Psoas muscle (tissue), 8 donors: ENCODE measurements at places on chromosomes 6 and 20. TPM values are rescaled to one million over a fixed set of nuclear protein-coding genes. Genes with fewer than 3 reads are reported as not detected.

- H3K4me1 ChIP-seq = peaks cover 4% of the 10 kb centered on the region
- peak overlapping the region; percentile 46 for H3K27ac ChIP-seq
- peaks cover 87% of the 10 kb centered on the region for H3K36me3 ChIP-seq
- no peak overlapping the region for H3K4me3 ChIP-seq
- DNase-seq = no peak
Observed at GRCh38 chr6:35620706-35621105, 68.0 kb downstream of the FKBP5 start.

GRCh38 chr20:47736570-47737152 lies 48.6 kb downstream of the SULF2 start:
- no peak for DNase-seq
- H3K4me1 ChIP-seq = no peaks in the 10 kb centered on the region
- no peak overlapping the region for H3K27ac ChIP-seq
- H3K27me3 ChIP-seq = no peaks in the 10 kb centered on the region

DNA sequence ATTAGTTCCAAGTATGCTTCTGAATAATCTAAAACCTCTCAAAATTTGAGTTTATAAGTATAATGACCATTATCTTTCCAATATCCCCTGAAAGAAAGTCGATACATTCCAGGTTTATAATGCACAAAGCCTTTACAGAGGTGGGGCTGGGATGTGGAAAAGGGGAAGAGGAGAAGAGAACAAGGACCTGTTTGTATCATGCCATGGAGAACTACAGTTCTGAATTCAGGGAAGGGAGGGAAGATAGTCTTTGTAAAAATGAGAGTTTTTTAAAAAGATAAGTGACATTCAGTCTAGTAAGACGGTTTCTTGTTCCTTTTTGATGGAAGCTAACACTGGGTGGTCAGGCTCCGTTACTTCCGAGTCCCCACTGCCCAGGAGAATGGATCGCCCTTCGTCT lies 26.1 kb downstream of the ZBTB2 start:
- H3K36me3 ChIP-seq = no peaks in the 10 kb centered on the region
- H3K4me3 ChIP-seq = no peak overlapping the region
- no peak overlapping the region for H3K27ac ChIP-seq
- peaks cover 5% of the 10 kb centered on the region for H3K4me1 ChIP-seq
- H3K27me3 ChIP-seq = no peaks in the 10 kb centered on the region

DNA sequence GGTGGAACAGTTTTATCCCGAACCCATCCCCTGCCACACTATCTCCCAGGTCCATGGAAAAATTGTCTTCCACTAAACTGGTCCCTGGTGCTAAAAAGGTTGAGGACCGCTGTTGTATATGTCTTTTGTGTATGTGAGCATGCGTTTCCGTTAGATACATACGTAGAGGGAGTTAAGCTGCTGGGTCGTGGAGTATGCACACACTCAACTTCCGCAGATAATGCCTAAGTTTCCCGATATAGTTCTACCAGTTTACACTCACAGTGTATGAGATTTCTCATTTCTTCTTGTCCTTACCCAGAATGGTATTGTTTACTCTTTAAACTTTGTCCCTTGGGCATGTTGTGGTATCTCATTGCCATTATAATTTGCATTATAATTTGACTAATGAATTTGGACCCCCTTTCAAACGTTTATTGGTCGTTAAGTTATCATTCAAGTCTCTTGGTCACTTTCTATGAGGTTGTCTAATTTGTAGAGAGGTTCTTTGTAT lies 50.5 kb upstream of the SCAF8 start:
- peaks cover 2% of the 10 kb centered on the region for H3K27me3 ChIP-seq
- no peak overlapping the region for H3K4me3 ChIP-seq
- H3K36me3 ChIP-seq = no peaks in the 10 kb centered on the region

DNA sequence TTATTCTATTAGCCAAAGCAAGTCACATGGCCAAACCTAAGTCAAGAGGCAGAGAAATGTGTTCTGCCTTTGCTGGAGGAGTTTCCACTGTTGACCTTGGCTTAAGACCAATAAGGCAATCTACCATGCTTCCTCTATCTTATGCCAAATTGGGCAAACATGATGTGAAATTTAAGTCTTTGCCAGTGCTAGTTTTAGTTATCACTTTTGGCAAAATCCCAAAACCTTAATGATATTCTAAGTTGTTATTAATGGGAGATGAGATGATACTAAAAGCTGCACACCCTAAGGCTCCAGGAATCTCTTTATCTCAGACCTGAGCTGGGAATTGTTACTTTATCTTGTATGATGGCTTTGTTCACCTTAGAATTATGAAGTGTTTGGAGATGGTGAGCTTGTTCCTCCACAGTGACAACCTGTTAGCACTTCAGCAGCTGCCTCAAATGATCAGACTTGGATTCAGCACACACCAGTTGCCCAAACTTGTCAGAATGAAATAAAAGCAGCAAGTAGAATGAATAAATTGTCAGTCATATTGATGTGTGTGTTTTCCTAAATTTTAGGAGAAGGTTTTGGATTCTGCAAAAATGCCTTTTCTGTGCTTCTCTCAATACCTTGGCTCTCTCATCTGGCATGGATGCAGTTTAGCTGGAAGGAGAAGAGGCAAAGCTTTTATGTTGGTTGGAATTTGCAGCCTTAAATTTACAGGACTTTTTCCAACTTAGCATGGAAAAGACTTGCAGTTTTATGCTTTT lies 49.3 kb downstream of the RIN2 start:
- H3K4me1 ChIP-seq = peaks cover 10% of the 10 kb centered on the region
- H3K27ac ChIP-seq = no peak overlapping the region
- DNase-seq = no peak
- no peak overlapping the region for H3K4me3 ChIP-seq

- H3K27ac ChIP-seq = no peak overlapping the region
- no peaks in the 10 kb centered on the region for H3K36me3 ChIP-seq
- H3K4me3 ChIP-seq = no peak overlapping the region
- no peaks in the 10 kb centered on the region for H3K4me1 ChIP-seq
Observed at GRCh38 chr6:170003027-170003426, 251.6 kb downstream of the ERMARD start.

GRCh38 chr6:99334526-99335127 lies 14.8 kb downstream of the FAXC start:
- no peak for DNase-seq
- H3K4me1 ChIP-seq = no peaks in the 10 kb centered on the region
- H3K27ac ChIP-seq = no peak overlapping the region
- H3K27me3 ChIP-seq = peaks cover 2% of the 10 kb centered on the region
- no peak overlapping the region for H3K4me3 ChIP-seq
- no peaks in the 10 kb centered on the region for H3K36me3 ChIP-seq

GRCh38 chr20:5267092-5267491 lies 49.7 kb downstream of the PROKR2 start:
- no peaks in the 10 kb centered on the region for H3K36me3 ChIP-seq
- no peak for DNase-seq
- no peaks in the 10 kb centered on the region for H3K4me1 ChIP-seq
- no peak overlapping the region for H3K4me3 ChIP-seq
- H3K27me3 ChIP-seq = no peaks in the 10 kb centered on the region

- peaks cover 3% of the 10 kb centered on the region for H3K27me3 ChIP-seq
- H3K36me3 ChIP-seq = no peaks in the 10 kb centered on the region
- no peak overlapping the region for H3K4me3 ChIP-seq
- no peaks in the 10 kb centered on the region for H3K4me1 ChIP-seq
Observed at GRCh38 chr6:144013486-144013909, 5.4 kb upstream of the PLAGL1 start.

- H3K4me1 ChIP-seq = no peaks in the 10 kb centered on the region
- DNase-seq = no peak
- H3K4me3 ChIP-seq = no peak overlapping the region
- no peak overlapping the region for H3K27ac ChIP-seq
- no peaks in the 10 kb centered on the region for H3K27me3 ChIP-seq
Observed at GRCh38 chr6:9208966-9209365, 773.6 kb upstream of the SLC35B3 start.

- DNase-seq = no peak
- H3K4me1 ChIP-seq = peaks cover 77% of the 10 kb centered on the region
- peak overlapping the region; percentile 53 for H3K27ac ChIP-seq
- no peaks in the 10 kb centered on the region for H3K27me3 ChIP-seq
- H3K4me3 ChIP-seq = no peak overlapping the region
- no peaks in the 10 kb centered on the region for H3K36me3 ChIP-seq
Observed at GRCh38 chr6:56746767-56747504, 104.2 kb upstream of the DST start.

DNA sequence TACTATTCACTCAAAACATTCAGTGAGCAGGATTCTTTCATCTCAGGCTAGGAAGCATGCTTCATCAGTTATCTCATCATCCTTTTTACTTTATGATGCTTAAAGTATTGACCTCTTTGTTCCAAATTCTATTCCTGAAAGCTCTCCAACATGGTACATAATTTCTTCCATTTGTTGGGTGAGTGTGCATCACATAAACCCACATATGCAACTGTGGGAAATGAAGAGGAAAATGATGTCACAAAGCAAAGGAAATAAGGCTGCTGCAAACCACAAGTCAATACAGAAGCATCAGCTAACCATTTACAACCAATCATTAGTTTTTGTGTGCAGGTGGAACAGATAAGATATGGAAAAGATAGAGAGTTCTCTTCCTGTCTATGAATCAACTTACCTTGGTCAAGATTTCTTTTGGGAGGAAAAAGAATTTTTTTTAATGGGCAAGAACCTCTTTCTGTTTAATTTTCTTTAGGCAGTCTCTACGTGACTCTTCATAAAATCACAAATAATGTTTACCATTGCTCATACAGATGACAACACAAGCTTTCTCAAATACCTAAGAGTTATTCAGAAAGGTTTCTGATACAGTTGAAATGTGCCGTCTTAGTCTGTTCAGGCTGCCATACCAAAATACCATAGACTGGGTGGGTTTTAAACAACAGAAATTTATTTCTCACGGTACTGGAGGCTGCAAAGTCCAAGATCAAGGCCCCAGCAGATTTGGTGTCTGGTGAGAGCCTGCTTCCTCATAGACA lies 259.9 kb downstream of the ADGRG6 start:
- no peak for DNase-seq
- H3K27me3 ChIP-seq = no peaks in the 10 kb centered on the region
- H3K36me3 ChIP-seq = no peaks in the 10 kb centered on the region
- H3K4me3 ChIP-seq = no peak overlapping the region
- no peaks in the 10 kb centered on the region for H3K4me1 ChIP-seq

GRCh38 chr6:123869334-123869733 lies 65.7 kb downstream of the NKAIN2 start:
- DNase-seq = no peak
- H3K4me1 ChIP-seq = no peaks in the 10 kb centered on the region
- no peak overlapping the region for H3K4me3 ChIP-seq
- no peak overlapping the region for H3K27ac ChIP-seq

DNA sequence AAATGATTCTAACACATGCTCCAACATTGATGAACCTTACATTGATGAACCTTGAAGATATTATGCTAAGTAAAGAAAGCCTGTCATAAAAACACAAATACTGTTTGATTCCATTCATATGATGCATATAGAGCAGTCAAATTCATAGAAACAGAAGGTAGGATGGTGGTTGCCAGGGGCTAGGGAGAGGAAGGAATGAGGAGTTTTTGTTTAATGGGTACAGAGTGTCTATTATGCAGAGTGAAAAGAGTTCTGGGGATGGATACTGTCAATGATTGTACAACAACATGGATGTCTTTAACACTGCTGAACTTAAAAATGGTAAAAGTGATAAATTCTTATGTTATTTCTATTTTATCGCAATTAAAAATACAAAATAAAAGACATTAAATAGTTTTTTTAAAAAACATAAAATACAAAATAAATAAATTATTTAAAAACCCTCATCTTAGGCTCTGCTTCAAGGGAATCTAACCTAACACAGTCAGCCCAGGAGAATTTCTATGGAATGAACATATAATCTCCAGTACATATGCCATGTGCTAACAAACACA lies 451.0 kb downstream of the PLCB1 start:
- no peak for DNase-seq
- no peak overlapping the region for H3K27ac ChIP-seq
- no peak overlapping the region for H3K4me3 ChIP-seq
- no peaks in the 10 kb centered on the region for H3K27me3 ChIP-seq
- H3K36me3 ChIP-seq = no peaks in the 10 kb centered on the region

- peak overlapping the region; percentile 5 for H3K4me3 ChIP-seq
- peak overlapping the region; percentile 90 for H3K27ac ChIP-seq
- peaks cover 61% of the 10 kb centered on the region for H3K4me1 ChIP-seq
- peak; percentile 88 for DNase-seq
- no peaks in the 10 kb centered on the region for H3K36me3 ChIP-seq
Observed at GRCh38 chr20:45358282-45359068, 4.5 kb upstream of the SYS1 start.

DNA sequence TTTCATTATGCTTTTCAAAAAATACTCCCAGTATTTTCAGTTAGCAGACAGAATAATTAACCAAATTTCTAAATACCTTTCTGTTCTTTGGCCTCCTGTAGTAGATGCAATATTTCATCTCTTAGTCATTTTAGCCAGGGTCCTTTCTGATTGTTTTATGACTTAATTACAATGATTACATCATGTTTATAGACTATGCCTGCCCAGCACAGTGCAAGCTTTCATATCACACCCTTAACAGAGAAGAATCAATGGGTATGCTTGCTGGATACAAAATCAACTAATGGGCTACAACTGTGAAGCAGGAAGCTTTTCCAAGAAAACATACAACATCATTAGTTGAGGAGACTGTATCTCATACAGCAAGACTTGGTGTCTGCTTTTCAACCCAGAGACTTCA lies 119.8 kb upstream of the NRSN1 start:
- H3K36me3 ChIP-seq = no peaks in the 10 kb centered on the region
- H3K27me3 ChIP-seq = no peaks in the 10 kb centered on the region
- no peak for DNase-seq
- no peak overlapping the region for H3K27ac ChIP-seq
- no peak overlapping the region for H3K4me3 ChIP-seq
- no peaks in the 10 kb centered on the region for H3K4me1 ChIP-seq

DNA sequence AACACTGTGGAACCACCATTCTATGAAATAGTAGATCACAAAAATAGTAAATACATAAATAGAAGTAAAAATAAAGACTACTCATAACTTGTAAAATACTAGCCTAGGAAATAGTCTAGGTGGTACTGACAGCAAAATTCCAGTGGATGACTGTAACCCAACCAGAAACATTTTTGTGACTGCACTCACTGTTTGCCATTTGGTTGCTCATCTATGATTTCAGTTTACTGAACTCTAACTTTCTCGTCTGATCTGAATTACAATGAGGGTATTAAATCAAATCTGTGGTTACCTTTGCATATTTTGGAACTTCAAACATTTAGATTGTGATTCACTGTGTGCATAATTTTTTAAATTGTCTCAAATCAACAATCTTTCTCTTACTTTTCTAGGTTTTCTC lies 151.1 kb downstream of the KHDC1L start:
- DNase-seq = no peak
- H3K4me3 ChIP-seq = no peak overlapping the region
- no peak overlapping the region for H3K27ac ChIP-seq
- H3K4me1 ChIP-seq = no peaks in the 10 kb centered on the region
- no peaks in the 10 kb centered on the region for H3K36me3 ChIP-seq

GRCh38 chr20:59495894-59496510 lies 108.3 kb upstream of the PHACTR3 start:
- H3K4me3 ChIP-seq = no peak overlapping the region
- H3K4me1 ChIP-seq = no peaks in the 10 kb centered on the region
- H3K36me3 ChIP-seq = no peaks in the 10 kb centered on the region
- no peak overlapping the region for H3K27ac ChIP-seq
- H3K27me3 ChIP-seq = peaks cover 5% of the 10 kb centered on the region
- peak; percentile 78 for DNase-seq

- H3K27ac ChIP-seq = no peak overlapping the region
- no peaks in the 10 kb centered on the region for H3K36me3 ChIP-seq
- DNase-seq = no peak
- no peaks in the 10 kb centered on the region for H3K4me1 ChIP-seq
- no peaks in the 10 kb centered on the region for H3K27me3 ChIP-seq
- no peak overlapping the region for H3K4me3 ChIP-seq
Observed at GRCh38 chr6:163133017-163133416, 281.5 kb upstream of the QKI start.

The OPRM1 gene
- polyA plus RNA-seq = not detected

The BFSP1 gene
- 0.18 TPM for polyA plus RNA-seq

The AKAP12 gene
- polyA plus RNA-seq = 2.6 TPM

The LYRM2 gene
- polyA plus RNA-seq = 22.1 TPM
